GM23338 (cell line): ENCODE measurements at places on chromosomes 16 and 17.

DNA sequence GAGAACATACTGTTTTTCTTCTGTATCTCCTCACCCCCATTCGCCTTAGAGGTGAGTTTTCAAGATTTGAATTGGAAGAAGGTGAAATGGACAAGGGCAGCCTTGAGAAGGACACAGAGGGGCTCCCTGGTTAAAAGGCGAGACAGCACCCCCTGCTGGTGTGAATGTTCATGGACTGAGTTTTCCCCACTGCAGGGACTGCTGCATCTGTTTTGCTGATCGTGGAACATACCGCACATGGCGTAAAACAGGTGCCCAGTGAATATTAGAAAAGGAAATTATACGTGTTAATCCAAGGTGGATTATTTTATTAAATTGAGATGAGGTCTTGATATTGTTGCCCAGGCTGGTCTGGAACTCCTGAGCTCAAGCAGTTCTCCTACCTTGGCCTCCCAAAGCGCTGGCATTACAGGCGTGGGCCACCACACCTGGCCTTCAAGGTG is 54.5 kb downstream of the NDE1 start:
- peak; percentile 86 for DNase-seq

DNA sequence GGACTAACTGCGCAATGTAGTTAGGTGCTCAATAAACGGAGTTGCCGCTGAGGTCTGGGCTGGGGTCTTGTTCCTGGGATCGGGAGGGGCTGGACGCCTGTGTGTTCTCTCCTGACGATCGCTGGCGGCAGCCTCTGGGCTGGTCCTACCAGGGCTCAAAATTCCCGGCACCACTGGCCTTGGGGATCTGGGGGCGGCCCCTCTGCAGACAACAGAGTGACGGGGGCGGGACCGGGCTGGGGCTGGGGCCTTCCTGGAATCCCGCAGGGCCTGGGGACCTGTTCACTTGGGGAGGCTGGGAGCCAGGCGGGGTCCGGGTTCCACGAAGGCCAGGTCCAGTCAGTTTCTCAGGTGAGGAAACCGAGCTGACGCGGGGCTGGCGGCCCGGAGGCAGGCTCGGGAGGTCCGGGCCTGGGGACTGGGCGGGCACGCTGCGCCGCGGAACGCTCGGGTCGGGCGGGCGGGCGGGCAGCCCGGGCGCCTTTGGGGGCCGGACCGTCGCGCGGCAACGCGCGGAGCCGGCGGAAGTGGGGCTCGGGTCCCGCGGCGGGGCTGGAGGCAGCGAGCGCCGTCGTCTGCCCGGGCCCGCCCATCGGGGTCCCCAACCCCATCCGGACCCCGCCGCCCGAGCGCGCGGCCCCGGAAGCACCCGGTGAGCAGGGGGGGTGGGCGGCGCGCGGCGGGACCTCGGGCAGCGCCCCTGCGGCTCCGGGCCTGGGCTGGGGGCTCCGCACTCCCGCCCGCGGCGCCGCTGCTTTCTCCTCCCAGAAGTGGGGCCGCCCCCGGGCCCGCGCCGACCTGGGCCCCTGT is at the start of gene PIGQ:
PIGQ (plus strand) TSS at position 524 of the 810 bp plus-strand sequence. CDS start 4,107 bp downstream, outside the sequence.
- peak; percentile 89 for DNase-seq

GRCh38 chr16:50254072-50254471 is 12.3 kb upstream of the ADCY7 start:
- no peak for DNase-seq

DNA sequence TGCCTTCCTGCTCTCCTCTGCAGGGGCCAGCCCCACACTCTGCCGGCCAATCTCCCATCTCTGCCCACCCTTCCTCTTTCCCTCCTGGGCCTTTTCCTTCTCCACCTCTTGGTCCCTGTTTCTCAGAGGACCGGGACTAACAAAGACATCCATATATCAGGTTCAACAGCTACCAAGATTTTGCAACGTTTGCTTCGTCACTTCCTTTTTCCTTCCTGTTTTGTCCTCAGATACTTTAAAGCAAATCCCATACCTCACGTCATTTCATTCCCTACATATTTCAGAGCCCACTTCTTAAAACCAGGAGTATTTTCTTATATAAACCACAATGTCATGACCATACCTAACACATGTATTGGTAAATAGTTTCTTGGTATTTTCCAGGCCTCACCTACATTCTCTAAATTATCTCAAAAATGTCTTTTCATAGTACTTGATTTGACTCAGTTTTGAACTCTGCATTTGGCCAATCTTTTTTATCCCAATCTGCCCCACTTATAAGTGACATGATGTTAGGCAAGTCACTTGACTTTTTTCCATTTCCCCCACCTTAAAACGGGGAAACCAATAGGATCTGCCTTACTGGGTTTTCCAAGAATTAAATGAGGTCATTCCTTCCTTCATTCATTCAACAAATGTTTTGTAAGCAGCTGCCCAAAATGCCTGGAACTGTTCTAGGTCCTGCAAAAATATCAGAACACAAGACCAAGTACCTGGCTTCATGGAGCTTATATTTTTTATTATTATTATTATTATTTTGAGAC is 7.2 kb upstream of the USP10 start:
- no peak for DNase-seq

DNA sequence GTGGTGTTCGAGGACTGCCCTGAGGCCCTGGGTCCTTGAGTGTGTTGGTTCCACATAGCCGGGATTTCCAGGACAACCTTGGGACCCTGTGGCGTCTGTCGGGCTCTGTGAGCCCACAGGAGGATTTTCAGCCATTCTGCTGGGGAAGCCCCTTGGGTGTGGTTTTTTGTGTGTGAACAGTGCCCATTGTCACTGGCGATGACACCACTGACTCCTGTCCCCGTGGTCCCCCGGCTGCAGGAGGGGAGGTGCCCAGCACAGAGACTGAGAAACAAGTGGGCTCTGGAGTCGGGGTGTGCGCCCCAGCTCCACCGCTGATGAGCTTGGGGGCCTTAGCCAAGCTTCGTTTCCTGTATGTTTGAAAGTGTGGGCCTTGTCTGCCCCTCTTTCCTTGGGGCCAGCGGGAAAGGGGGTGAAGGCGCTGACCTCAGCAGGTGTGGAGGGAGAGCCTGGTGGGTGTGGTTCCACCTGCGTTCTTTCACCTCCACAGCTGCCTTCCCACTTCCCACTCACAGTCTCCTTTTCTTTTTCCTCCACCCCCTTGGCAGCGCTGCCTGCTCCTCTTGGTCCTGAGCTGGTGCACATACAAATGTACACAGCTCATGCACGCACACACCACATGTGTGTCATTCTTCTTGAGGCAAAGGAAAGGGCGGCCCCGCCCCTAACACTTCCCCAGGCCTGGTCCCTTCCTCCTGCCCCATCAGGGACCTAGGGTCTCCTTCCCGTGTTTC is 16.1 kb downstream of the MGRN1 start:
- DNase-seq, result no peak

- DNase-seq, result peak; percentile 89
Measured at GRCh38 chr17:73657473-73658116, 13.3 kb upstream of the SDK2 start.

- DNase-seq, result no peak
Measured at GRCh38 chr17:41656249-41657023, 32.1 kb upstream of the KRT17 start.

- DNase-seq, result no peak
Measured at GRCh38 chr17:66411520-66411919, 109.1 kb downstream of the PRKCA start.
